Stimulated activated CD4-positive, alpha-beta T cell treated with anti-CD3 and anti-CD28 coated beads, Interleukin-1b, Interleukin-23, amount 100 ng/mL, for 1 hour (primary cell): ENCODE measurements at places on chromosomes 1 and 21.

DNA sequence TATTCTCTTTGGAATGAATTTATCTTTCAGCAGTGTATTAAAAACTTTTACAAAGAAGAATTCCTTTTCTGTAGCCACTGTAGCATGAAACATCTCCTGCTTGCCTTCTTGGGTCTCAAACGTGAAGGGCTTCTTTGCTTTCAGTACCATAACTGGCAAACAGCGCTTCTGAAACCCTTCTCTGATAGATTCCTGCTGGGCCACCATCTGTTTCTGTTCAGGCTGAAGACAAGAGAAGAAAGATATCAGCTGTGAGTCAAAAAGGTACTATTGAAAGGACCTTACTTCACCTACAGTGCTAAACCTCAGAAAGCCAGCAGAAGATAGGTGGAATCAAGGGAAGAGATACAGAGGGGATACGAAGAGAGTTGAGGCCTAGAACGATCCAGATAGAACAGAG, 10.5 kb downstream of the AIM2 start:
- DNase-seq: no peak

DNA sequence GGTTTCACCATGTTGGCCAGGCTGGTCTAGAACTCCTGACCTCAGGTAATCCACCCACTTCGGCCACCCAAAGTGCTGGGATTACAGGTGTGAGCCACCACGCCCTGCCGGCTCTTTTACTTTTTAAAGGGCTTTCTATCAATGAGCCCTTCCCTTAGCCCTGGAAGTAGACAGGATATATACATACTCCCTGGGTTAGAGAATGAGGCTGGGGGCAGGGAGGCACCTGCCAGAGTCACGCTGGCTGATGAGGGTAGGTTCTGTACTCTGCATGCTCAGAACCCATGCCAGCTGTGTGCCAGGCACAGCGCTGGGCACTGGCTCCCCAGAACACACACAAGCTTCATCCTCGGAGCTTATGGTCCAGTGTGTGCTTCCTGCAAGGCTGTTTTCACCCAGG, 113.6 kb upstream of the IPO9 start:
- no peak for DNase-seq

DNA sequence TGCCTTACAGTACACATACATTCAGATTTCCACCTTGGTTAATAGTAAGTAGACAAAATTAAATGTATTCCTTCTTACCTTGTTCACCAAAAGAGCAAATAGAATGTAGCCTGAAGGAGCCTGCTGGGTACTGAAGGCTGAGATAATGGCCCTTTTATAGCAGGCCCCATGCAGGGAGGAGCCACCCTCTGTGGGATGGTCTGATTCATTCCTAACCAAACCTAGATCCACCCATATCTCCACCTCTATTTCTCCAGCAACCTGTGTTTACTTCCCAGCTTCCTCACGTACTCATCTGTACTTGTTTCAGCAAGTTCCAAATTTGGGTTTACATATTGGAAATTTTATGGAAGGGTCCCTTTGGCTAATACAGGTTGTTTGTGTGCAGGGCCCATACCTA, at the start of gene FLG:
FLG (minus strand) TSS at position 129 of the 400 bp plus-strand sequence. CDS start 9,783 bp downstream, outside the sequence.
- DNase-seq: no peak

GRCh38 chr21:17461582-17461981, 51.3 kb upstream of the CXADR start:
- DNase-seq: no peak
